ENCODE measurements at places on chromosomes 11 and 22. TPM values are rescaled to one million over a fixed set of nuclear protein-coding genes. Genes with fewer than 3 reads are reported as not detected.

SYT7 gene
- 0.20 TPM for total RNA-seq

CDHR5 gene
- not detected for total RNA-seq

CNGA4 gene
- total RNA-seq: 0.20 TPM

INS gene
- not detected for total RNA-seq

TIMP3 gene
- 0.35 TPM for total RNA-seq

- peak; percentile 46 for DNase-seq
These were observed 23.1 kb downstream of the MICAL3 start for GRCh38 chr22:18001040-18001893.

GRCh38 chr11:23423656-23424055 lies 563.4 kb upstream of the CCDC179 start:
- no peak for DNase-seq

- no peak for DNase-seq
These were observed 22.6 kb downstream of the POU2AF3 start for GRCh38 chr11:111320728-111321568.

DNA sequence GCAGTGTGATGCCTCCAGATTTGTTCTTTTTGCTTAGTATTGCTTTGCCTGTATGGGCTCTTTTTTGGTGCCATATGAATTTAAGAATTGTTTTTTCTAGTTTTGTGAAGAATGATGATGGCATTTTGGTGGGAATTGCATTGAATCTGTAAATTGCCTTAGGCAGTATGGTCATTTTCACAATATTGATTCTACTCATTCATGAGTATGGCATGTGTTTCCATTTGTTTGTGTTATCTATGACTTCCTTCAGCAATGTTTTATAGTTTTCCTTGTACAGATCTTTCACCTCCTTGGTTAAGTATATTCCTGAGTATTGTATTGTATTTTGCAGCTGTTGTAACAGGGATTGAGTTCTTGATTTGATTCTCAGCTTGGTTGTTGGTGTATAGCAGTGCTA lies 18.3 kb upstream of the ZBED5 start:
- DNase-seq: no peak

GRCh38 chr11:85680897-85681296 lies 5.1 kb downstream of the CCDC89 start:
- no peak for DNase-seq

GRCh38 chr22:30655532-30655931 lies 12.1 kb downstream of the DUSP18 start:
- no peak for DNase-seq

DNA sequence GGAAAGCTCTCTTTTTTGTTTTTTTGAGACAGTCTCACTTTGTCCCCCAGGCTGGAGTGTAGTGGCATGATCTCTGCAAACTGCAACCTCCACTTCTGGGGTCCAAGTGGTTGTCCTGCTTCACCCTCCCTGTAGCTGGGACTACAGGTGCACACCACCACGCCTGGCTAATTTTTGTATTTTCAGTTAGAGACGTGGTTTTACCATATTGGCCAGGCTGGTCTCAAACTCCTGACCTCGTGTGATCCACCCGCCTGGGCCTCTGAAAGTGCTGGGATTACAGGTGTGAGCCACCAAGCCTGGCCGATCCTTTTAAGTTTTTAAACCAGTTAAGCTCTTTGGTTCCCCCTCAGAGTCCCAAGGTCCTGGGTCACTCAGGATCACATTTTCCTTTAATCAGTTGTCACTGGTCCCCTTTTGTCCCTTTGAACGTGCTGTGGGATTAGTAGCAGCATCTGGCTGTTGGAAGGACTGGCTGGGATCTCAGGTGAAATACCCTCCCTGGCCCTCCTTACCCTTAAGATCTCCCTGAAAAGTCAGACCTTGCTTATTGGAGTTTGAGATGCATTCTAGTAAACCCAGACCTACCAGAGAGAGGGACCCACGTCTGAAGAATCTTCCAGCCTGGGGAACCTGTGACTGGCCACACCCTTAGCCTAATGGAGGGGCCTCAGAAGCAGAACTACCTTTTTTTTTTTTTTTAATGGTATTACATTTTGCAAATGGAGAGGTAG lies 8.1 kb downstream of the MALAT1 start:
- peak; percentile 55 for DNase-seq

DNA sequence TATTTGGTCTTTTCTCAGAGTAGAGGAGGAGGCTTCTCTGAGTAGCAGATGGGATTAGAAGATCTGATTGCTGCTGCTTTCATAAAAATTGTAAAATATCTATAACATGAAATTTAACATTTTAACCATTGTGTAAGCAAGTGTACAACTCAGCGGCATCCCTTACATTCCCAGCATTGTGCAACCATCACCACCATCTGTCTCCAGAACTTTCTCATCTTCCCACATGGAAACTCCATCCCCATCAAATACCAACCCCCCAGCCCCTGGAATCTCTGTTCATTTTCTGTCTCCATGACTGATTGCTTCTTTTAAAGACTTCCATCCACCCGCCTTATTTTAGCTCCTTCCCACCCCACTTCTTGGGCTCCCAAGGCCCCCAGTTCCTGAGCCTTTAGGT lies 32.3 kb downstream of the MRGPRD start:
- no peak for DNase-seq

- DNase-seq: no peak
These were observed 173.3 kb downstream of the FAM76B start for GRCh38 chr11:95616256-95616804.

DNA sequence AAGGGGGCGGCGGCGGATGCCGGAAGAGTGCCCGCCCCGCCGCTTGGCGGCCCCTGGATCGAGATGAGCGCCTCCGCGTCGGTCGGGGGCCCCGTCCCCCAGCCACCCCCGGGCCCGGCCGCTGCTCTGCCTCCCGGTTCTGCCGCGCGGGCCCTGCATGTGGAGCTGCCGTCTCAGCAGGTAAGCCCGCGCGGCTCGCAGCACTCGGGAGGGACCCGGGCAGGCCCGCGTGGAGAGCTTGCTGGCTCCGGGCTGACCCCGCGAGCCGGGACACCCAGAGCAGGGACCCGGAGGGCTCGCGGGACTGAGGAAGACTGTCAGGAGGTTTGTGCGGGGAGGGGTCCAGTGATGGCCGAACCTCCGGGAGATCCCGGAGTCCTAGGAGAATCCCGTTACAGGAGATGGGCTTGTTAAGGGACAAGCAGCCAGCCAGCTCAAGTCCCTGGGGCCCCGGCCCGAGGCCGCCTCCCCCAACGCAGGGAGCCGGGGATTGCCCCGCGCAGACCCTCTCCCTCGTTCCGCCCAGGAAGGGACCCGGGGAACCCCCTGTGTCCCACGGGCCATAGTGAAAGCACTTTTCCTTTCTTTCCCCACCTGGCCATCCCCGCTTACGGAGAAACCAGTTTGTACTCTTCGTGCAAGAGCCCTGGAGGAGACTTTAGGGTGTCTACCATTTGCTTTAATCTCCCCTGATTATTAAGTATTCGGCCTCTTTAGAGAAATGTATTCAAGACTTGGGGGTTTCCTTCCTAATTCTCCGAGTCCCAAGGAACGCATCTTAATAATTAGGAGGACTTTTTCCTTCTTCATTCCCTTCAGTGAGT lies 547 bp downstream of the UVRAG start:
- DNase-seq: peak; percentile 29

DNA sequence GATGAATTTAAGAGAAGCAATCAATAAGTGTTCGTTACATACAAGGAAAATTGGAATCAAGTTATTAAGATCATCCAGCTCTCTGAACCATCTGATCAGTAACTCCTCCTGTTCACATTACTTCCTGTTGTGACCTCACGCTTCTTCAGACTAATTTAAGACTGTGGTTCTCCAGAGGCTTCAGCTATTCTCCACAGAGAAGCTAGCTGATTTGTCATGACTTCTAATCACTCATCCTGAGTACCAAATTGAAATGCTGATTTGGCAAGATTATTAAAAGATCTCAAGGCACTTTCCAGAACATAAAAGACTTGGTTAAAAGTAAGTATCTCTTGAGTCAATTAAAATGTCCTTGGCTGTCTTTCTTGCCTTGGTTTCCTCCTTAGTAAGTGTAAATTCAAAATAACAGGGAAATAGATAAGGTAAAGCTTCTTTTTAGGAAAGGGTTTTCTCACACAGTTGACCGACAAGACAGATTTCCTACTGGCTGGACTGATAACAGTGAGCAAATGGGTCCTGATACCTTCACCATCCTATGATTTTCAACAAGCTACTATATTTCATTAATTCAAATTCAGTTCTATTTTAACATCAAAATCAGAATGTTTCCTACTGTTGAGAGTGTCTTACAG lies 38.5 kb downstream of the GAB2 start:
- no peak for DNase-seq

GRCh38 chr22:50622723-50623327 lies 5.1 kb downstream of the ARSA start:
- DNase-seq: no peak

Data from CD4-positive, CD25-positive, alpha-beta regulatory T cell (primary cell).